ENCODE measurements at places on chromosomes 4 and X.

DNA sequence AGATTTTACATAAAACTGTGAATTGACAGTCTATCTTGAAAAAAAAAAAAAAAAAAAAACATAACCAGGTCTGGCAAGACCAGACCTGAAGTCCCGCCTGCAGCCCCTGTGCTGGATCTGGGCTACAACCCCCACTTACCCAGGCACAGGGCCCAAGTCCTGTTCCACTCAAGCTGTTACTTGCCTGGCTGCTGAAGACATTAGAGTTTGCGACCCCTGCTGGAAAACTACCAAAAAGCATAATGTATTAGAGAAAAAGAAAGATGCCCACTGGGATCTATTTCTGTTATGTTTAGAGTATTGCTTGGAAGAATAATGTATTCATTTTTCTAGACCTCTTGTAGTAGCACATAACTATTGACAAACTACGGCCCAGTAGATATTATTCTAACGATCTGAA lies 4.7 kb downstream of the HS3ST1 start:
- DNase-seq, result no peak

- DNase-seq, result no peak
Measured at GRCh38 chr4:74205046-74205445, 47.1 kb downstream of the MTHFD2L start.

DNA sequence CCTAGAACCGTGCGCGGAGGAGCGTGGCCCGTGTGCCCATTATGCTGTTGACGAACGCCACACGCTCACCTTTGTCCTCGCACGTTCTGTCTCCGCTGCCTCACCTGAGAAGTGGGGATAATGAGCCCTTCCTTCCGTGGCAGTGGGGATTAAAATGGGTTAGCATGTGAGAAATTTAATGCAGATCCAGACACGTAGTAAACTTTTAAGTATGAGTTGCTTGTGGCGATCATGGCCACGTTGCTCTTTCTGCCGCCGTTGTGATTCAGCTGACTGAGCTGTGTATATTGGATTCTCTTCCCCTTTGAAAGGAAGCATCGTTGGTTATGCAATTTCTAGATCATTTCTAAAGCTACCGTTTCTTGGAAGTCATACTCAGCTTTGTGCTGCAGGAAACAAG lies 16.5 kb downstream of the TBC1D14 start:
- no peak for DNase-seq

GRCh38 chr4:175953960-175954521 lies 111.6 kb upstream of the WDR17 start:
- peak; percentile 8 for DNase-seq

- no peak for DNase-seq
Measured at GRCh38 chrX:67917421-67918010, 373.7 kb downstream of the AR start.

DNA sequence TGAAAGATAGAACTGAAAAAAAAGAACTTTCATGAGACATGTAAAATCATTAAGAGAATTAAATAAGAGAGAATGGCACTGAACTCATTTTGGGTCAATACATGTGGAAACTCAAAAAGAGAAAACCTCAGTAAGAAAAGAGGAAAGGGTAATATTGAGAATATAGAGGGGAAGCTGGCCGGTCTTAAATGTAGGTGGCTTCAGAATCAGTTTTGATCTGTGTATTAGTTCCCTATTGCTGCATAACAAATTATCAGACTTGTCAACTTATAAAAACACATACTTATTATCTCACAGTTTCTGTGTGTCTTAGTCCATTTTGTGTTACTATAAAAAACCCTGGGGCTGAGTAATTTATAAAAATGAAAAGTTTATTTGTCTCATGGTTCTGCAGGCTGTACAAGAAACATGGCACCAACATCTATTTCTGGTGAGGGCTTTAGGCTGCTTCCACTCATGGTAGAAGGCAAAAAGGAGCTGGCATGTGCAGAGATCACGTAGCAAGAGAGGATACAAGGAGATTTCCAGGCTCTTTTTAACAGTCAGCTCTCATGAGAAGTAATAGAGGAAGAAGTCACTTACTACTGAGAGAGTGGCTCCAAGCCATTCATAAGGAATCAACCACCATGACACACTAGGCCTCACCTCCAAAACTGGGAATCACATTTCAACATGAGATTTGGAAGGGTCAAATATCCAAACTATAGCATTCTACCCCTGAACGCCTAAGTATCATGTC lies 29.6 kb downstream of the SATL1 start:
- no peak for DNase-seq

DNA sequence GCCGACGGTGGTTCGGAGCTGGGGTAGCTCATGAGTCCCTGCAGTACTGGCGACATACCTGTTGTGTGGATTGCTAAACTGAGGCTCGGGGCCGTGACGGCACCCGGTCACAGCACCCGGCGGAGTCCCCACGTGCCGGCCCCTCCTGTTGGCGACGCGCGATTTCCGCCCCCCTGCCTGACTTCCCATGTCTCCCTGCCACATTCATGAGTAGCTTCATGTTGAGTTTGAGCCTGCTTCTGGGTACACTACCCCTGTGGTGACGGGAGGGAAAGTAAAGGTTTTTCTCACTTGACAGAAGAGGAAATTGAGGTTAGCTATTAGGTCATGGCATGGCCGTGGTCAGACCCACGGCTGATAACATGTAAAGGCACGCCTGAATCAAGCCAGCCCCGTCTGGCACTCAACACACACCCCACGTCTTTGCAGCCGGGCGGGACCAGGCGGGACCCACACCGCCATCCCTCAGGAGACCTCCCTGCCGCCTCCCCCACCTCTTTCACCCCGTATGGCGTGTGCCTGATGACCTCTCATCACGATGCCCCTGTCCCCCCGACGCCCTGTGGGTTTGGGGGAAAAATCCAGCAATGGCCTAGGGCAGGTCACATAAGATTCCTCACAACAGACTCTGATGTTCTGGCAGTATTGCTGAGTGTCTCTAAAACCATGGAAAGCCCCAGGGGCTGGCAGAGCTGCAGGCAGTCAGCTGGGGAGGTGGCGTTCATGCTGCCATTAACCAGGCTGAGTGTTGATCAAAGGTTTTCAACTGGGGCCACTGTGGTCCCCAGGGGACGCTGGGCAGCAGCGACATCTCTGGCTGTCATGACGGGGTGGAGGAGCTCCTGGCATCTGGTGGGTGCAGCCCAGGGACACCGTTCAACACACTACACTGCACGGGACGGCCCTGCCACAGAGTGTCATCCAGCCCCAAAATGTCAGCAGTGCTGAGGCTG lies 29.2 kb downstream of the P2RY8 start:
- no peak for DNase-seq

DNA sequence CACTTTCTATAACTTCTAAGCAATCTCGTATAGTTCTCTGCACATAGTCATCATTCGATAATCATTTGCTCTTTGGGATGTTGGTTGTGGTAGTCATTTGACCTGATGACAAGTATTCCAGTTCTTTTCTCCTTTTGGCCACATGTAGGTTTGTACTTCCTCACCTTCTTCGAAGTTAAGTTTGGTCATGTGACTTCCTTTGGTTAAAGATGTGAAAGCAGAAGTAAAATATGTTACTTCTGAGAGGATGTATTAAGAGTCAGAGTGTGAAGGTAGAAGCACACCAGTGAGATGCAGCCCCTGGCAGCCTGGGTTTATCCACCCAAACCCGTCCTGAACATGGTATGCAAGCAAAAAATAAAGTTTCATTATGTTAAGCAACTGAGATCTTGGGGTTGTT lies 48.9 kb upstream of the ZNF518B start:
- no peak for DNase-seq

DNA sequence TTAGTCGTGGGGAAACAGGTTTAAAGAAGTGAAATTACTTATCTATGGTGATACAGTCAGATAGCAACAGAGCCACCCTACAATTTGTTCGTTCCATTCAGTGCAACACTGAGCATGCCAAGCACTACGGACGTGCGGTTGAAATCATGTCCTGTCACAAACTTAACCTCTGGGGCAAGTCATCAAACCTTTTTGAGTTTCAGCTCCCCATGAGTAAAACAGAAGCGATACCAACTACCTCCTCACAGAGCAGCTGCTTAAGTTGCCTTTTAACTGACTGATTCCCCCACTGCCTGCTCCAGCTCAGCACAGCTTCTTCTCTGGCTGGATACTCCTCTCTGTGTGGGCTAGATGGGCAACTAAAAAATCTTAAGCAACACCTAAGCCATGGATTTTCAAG lies 36.0 kb downstream of the LHFPL1 start:
- no peak for DNase-seq
